ENCODE measurements at places on chromosomes 6 and 20. TPM values are rescaled to one million over a fixed set of nuclear protein-coding genes. Genes with fewer than 3 reads are reported as not detected.

Gene HCK
- total RNA-seq, result 9.7 TPM

DNA sequence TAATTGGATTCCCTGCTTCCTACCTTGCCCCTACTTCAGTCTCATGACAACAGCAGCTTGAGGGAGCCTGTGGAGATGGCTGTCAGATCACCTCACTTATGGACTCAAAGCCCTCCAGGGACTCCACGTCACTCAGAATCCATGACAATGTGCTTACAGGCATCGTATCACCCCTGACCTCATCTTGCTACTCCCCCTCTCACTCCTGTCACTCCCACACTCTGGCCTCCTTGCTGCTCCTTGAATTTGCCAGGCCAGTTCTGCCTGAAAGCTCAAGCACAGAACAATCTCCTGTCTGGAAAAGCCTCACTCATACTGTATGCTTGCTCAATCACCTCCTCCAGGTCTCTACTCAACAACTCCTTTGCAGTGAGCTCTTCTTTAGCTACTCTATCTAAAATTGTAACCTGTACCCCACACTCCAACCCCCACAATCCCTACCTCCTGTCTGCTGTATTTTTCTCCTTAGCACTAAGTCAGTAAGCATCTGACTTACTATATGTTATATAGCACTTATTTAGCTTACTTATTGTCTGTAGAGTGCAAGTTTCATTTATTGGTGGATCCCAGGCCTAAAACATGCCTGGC lies 10.7 kb upstream of the GSTA4 start:
- no peak for DNase-seq

Gene XKR7
- not detected for total RNA-seq

GRCh38 chr6:135644394-135644793 lies 146.9 kb upstream of the AHI1 start:
- no peak for DNase-seq

GRCh38 chr20:17884307-17885003 lies 84.1 kb downstream of the SNX5 start:
- no peak for DNase-seq

Gene BPIFB4
- not detected for total RNA-seq

GRCh38 chr20:61184194-61184593 lies 67.9 kb upstream of the CDH4 start:
- no peak for DNase-seq

GRCh38 chr6:43608310-43608763 lies 20.7 kb downstream of the GTPBP2 start:
- peak; percentile 75 for DNase-seq

DNA sequence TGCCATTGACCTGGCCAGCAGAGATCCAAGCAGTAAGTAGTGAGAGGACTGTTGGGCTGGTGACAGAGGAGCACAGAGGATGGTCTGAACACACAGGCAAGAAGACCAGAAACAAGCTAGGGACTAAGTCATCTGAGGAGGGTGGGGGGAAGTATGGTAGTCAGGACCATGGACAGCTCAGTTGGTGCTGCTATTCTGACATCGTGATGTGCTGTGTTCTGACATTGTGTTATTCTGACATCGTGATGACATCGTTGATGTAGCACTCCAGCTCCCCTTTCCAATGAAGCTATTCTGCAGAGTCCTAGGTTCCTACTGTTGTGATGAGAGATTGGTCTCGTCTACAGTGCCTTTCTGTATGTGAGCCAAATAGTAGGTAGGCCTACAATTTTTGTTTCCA lies 28.7 kb downstream of the CFAP206 start:
- DNase-seq, result peak; percentile 38

DNA sequence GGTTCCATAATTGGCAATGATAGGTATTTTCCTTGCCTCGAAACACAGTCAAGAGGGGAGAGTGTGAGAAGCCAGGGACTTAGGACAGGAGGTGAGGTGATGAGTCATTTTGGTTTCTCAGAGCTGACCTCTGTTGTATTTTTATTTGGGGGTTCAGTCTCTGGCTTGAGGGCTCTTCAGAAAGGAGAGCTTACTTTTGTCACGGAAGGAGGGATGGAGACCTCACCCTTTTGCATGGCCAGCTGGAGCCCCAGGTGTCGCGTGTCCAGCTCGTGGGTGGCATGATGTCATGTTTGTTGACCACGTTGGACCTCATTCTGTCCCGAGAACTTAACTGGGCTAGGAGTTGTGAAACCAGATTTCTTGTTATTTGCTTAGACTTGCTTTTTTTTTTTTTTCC lies 293.9 kb downstream of the QKI start:
- peak; percentile 45 for DNase-seq

DNA sequence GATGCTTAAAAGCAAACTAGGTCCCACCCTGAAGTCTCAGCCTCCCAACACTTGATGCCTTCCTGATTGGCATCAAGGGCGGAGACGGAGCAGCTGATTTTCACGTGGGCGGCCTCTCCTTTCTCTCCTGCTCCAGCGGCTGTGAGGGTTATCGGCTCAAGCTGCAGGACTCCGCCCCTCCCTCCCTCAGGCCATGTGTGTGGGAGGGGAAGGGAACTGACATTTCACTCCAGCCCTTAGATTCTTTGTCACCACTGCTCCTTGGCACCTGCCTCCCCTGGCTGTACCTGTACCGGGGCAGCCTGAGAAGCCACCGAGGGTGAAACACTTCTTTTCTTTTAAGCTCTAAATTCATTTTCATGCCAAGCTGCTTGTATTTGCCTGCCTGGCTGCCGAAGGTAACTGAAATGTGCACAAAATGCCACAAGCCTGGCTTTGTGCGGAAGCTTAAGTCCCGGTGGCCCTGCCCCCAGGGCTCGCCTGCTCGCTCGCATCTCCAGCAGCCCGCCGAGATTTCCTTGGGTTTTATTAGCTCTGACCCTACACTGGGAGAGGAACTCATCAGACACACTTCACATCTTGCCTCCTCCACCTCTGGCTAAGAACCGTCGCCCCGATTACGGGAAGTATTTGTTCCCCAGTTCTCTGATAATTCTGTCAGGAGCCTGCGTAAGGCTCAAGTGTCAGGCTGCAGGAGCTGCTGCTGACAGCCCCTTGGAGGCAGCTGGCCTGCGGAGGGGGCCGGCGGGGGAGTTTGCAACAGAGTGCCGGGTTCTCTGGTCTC lies 9.6 kb upstream of the CPNE5 start:
- DNase-seq, result peak; percentile 63

Gene WTAP
- total RNA-seq, result 32.6 TPM

Gene MAP1LC3A
- 44.3 TPM for total RNA-seq

DNA sequence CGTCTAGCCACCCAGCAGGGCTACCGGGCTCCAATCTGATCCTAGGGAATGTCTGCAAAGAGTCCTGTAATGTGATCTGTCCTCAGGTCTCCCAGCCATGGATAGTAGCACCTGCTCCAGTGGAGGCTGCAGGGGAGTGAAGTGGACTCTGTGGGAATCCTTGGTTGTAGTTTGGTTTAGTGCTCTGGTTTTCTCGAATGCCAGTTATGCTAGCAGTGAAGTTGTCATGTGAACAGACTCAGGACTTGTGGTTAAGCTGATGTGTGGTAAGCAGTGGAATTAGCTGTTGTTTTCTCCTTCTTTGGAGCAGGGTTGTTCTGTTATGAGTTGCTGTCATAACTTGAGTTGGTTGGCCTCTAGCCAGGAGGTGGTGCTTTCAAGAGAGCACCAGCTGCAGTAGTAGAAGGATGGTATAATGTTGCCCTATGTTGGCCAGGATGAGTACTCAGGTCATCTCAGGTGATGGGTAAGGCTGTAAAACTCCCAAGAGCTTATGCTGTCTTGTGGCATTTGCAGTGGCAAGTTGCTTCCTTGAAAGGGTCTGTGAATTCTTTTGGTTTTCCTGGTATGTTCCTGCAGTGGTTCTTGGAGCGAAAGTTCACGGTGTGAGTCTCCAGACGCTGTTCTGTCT lies 390.2 kb downstream of the UTRN start:
- DNase-seq, result peak; percentile 69

DNA sequence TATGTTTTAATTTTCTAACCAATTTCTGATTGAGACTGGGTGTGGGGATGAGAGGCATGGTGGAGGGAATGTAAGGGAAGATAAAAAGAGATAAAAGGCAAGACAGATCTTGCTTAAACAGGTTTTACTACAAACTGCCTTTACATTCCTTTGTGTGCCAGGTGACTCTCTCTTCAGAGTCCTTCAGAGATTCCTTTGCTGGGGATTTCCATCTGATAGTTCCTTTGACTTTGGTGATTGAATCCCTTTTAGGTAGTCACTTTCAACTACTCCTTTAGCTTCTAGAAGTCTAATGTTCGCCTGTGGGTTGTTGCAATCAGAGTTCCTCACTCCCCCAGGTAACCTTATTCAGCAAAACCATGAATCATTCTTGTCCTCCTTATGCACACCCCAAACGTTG lies 283.3 kb upstream of the MANEA start:
- no peak for DNase-seq

GRCh38 chr6:31214516-31214915 lies 44.0 kb upstream of the POU5F1 start:
- DNase-seq, result no peak

Data from transverse colon (tissue), 4 donors.